Posterior vena cava (tissue), 2 donors: ENCODE measurements at places on chromosomes 4 and X. TPM values are rescaled to one million over a fixed set of nuclear protein-coding genes. Genes with fewer than 3 reads are reported as not detected.
A peak's percentile ranks its signal among the peaks of the same experiment; 100 is the strongest.

GRCh38 chr4:155692361-155692760 is 25.7 kb downstream of the GUCY1A1 start:
- DNase-seq: no peak

DNA sequence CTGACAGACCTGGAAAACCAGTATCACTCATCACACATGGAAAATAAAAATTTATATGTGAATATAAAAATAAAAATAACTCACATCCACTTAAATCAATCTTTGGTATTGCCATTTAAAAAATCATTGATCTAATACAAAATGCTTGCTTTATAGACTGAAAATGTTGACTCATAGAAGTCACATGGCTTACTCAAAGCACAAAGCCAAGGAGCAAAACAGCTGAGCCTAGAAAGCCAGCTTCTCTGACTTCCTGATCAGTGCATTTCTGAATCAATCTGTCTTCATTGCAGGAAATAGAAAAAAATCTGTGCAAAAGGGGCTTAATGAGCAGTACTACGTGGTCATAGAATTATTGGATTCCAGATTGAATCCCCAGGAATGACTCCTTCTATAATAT is 176.9 kb upstream of the HS3ST1 start:
- no peak for DNase-seq

GRCh38 chr4:162131256-162131655 is 32.5 kb downstream of the FSTL5 start:
- no peak for DNase-seq

GRCh38 chrX:154529206-154529612 is 13.2 kb upstream of the FAM3A start:
- no peak for DNase-seq

- no peak for DNase-seq
These were observed 8.1 kb upstream of the NDST4 start for GRCh38 chr4:115121351-115122043.

DNA sequence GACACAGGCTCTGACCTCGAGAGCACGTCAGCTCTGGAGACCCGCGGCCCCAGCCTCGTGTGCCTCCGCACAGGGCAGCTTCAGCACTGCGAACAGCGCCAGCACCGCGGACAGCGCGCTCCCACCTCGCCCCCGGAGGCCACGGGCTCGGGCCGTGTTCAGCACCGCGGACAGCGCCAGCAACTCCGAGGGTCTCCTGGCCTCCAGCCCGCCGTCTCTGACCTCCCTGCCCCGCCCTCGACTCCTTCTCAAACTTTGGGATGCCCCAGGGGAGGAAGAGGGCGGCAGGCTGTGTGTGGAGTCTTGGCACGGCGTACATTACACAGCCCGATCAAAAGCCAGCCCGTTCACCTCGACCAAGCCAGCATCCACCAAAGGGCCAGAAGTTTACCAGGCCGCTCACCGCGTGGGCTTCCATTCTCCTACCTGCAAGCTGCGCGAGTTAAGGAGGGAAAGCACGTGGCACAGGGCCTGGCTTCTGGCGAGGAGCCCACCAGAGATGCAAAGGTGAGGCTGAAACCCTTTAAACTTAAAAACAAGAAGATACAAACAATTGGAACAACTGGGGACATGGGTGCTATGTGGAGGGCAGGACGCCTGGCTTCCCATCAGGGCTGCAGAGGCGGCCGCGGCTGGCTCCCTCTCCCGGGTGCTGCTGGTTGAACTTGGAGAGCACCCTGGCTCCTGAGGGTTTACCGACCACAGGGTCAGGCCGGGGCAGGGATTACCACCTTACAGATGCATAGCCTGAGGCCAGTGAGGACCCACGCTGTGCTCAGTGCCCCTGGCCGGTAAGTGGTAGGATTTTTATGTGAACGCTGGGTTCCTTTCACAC is 4.5 kb upstream of the NKX1-1 start:
- peak; percentile 88 for DNase-seq

GRCh38 chr4:41307638-41308037 is 50.9 kb downstream of the UCHL1 start:
- no peak for DNase-seq

- DNase-seq: no peak
These were observed 327.1 kb upstream of the VCX start for GRCh38 chrX:7515681-7516413.

DNA sequence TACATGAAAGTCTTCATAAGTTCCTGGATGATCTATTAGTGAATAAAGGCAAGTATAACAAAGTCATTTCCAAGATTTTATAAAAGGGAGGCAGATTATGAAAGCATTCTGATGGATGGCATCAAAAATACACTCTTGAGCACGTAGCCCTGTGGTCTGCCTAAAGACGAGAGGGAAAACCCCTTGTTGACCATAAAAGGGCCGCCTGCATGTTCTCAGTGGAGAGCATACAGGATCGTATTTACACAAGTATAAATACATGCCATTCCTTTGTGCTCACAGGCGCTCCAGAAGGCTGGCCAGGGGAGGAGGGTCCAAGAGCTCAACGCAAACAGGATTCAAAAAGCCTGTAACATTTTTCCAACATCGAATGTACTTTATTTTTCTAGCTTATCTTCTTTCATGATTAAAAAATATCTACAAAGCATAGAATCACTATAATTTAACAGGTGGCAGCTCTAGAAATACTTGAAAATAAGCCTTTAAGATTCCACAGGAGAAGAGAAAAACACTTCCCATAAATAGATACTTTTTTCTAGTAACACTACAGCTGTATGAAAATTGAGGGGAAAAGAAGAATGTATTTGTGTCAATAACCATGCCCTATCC is 29.6 kb downstream of the PDGFC start:
- DNase-seq: peak; percentile 69

DNA sequence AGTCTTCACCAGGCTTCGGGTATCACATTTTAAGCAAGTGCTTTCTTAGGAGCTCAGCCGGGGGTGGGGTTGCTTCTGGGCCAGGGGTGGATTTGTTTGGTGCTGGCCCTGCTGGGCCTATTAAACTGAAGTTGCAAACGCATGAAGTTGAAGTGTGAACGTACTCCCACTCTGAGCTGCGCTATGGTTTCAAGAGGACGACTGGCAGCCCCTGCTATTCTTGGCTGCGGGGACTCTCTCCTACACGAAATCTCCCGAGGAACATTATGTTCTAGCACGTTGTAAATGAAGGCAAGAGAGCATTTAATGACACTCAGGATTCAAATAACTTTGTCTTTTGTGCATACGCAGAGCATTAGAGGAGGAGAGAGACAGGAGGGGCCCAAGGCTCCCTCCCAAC is 401.3 kb upstream of the BOD1L1 start:
- no peak for DNase-seq

- DNase-seq: no peak
These were observed 53.4 kb upstream of the COL25A1 start for GRCh38 chr4:109355835-109356234.

DNA sequence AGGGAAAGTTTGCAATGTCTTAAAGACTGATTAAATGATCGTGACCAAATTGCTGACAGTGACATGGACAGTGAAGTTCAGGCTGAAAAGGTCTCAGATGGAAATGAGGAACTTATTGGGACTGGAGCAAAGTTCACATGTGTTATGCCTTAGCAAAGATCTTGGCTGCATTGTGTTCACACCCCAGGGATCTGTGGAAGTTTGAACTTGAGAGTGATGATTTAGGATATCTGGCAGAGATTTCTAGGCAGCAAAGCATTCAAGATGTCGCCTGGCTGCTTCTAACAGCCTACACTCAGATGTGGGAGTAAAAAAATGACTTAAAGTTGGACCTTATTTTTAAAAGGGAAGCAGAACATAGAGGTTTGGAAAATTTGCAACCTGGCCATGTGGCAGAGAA is 21.4 kb downstream of the SCARB2 start:
- DNase-seq: no peak

GRCh38 chr4:25013756-25014661 is 16.7 kb downstream of the LGI2 start:
- DNase-seq: no peak

DNA sequence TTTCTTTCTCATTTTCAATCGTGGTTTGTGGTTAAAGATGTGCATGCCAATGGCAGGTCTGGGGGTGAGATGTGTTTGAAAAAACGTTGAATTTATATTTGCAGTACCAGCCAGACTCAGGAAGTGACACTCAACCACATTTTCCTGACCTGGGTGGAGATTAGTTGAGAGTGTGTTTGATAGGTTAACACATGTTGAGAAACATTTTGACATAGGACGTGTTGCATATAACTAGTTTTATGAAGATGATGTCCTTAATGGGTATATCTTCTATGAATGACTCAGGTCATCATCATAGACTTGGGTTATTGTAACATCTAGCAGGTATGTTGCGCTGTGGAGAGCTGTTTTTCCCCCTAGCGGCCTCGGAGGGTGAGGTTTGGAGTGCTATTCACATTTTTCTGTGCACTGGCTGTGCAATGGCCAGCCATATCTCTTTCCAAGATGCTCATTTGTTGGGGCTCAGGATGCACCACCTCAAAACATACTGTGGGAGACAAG is 21.7 kb upstream of the CD38 start:
- DNase-seq: no peak

- no peak for DNase-seq
These were observed 102.9 kb upstream of the PAQR3 start for GRCh38 chr4:79042079-79042674.

DNA sequence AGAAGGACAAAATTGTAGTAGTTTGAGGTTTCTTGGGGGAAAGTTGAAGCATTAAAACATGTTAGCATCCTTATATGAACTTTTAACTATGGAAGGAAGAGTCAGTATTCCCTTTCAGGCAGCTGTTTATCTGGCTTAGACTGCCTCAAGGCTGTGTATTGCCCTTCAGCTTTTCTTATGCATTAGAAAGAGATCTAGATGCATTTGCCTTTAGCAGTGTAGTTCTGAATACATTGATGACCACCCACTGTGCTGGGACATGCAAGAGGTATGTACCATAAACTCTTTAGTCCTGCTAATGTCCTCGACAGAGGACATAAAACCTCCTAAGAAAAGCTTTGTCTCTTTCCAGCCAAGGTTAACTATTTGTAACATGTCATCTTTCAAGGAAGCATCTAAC is 2.9 kb downstream of the FAM200B start:
- no peak for DNase-seq

DNA sequence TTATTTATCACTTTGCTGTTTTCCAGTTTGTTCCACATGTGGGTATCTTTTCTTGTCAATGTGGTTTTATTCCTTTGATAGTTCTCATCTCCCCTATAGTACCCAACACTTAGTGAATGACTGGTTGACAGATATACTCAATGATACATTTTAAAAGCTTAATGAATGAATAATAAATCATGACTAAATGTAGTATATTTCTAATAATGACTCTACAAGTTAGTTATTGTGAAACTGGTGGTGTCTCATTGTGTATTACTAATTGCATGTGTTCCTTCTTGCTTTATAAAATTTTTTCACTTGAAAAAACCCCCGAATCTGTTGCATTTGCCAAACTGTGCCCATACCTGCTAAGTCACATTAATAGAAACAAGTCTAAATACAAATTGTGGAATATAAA is 95.4 kb downstream of the MBNL3 start:
- DNase-seq: no peak

DNA sequence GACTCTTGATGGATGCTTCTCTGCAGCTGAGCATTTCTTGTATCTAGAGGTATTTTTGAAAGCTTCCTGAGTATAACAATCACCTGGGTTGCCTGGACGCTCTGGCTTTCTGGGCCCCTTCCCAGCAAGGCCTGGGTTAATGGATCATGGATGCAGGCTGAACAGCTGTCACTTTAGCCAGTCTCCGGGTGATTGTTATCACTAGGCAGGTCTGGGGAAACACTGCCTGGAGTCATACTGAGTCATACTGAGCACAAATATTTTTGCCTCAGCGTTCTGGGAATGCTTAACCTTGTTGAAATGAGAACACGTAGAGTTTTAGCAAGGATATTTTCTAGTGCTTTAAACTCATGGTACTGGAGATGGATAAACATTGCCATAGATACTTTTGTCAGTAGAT is 102.6 kb downstream of the PHEX start:
- no peak for DNase-seq

- no peak for DNase-seq
These were observed 405.9 kb upstream of the PITX2 start for GRCh38 chr4:111028795-111029194.

DNA sequence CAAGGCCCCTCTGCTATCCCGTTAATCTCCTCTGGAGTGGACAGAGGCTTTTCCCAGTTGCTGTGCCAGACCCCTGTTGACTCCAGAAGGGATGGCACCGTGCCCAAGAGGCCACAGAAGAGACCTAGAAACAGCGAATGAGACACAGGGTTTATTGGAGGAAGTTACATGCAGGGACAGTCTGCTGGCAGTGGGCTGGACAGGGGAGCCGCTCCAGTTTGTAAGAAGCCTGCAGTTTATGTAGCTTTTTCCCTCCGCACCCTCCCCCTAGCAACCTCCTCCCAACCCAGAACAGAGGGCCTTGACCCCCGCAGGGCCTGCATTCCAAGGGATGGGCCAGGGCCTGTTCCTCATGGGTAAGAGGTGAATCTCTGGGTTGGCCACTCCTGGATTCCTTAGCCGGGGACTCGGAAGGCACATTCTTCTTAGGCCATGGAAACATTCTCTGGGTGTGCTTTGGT is 216.8 kb upstream of the PSAPL1 start:
- DNase-seq: no peak

GRCh38 chrX:105837232-105837631 is 14.9 kb downstream of the NRK start:
- peak; percentile 78 for DNase-seq

DNA sequence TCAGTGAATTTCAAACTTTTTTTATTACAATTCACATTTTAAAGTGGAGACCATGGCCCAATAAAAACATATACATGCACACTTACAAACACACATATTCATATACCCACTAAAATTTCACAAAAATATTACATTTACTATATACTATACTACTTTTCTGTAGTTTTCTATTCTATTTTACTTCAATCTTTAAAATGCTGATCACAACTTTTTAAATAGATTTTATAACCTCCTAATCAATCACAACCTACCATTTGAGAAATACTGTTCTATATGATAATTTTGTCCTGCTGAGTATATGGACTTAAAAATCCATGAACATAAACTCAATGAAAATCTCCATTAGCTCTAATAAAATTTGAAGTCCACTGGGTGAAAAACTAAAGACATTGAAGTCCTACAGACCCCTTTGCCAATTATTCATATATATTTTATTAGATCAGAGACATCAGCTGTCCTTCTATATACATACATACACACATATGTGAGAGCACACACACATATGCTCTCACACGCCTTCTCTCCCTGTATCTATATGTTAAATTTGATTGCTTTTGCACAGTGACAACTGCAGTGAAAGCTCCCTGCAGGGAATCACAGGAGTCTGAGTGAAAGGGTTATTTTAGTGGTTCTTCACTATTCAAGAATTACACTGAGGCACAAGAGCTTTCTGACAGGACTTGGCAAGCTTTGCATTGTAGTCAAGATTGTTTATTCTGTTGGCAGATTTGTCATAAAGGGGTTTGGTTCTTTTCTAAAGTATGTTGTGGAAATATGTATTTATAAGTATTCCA is 46.7 kb upstream of the PRDM8 start:
- no peak for DNase-seq

GRCh38 chr4:186584912-186585311 is 29.5 kb upstream of the MTNR1A start:
- no peak for DNase-seq

PABPC4L gene
- 1.6 TPM for total RNA-seq

DUSP9 gene
- total RNA-seq: not detected

MAGEA9B gene
- not detected for total RNA-seq

NSUN7 gene
- 0.65 TPM for total RNA-seq

SCD5 gene
- 16.7 TPM for total RNA-seq

SH3RF1 gene
- 13.8 TPM for total RNA-seq

TRIM60 gene
- total RNA-seq: not detected

GEMIN8 gene
- total RNA-seq: 12.5 TPM

ATP6AP2 gene
- total RNA-seq: 107 TPM

HSFX4 gene
- not detected for total RNA-seq

MXRA5 gene
- total RNA-seq: 2.5 TPM

ANAPC4 gene
- total RNA-seq: 23.3 TPM

METTL14 gene
- 43.6 TPM for total RNA-seq

TRIM61 gene
- total RNA-seq: 0.90 TPM
